ENCODE measurements at places on chromosomes 3 and 15. TPM values are rescaled to one million over a fixed set of nuclear protein-coding genes. Genes with fewer than 3 reads are reported as not detected.

SLC12A8 gene
- 0.35 TPM for total RNA-seq

CATSPER2 gene
- total RNA-seq, result 5.4 TPM

PRC1 gene
- 18.7 TPM for total RNA-seq

LRRIQ4 gene
- total RNA-seq, result not detected

ZNF385D gene
- total RNA-seq, result not detected

DNA sequence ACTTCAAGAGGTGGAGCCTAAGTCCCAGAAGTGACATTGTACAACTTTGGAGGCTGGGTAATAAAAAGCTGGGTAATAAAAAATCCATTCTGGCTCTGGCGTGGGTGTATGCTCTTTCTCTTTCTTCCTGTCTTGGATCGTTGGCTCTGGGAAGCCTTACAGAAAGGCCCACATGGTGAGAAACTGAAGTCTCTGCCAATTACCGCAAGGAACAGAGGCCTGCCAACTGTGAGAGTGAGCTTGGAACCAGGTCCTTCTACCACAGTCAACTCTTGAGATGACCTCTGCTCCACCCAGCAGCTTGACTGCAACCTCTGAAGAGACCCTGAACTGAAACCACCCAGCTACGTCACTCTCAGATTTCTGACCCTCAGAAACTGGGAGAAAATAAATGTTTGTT, 51.0 kb downstream of the NR2F2 start:
- DNase-seq, result no peak

GRCh38 chr3:127718245-127718915, 45.6 kb downstream of the ABTB1 start:
- DNase-seq, result no peak

GRCh38 chr15:40764629-40765103, 798 bp downstream of the GCHFR start:
- DNase-seq, result no peak

DNA sequence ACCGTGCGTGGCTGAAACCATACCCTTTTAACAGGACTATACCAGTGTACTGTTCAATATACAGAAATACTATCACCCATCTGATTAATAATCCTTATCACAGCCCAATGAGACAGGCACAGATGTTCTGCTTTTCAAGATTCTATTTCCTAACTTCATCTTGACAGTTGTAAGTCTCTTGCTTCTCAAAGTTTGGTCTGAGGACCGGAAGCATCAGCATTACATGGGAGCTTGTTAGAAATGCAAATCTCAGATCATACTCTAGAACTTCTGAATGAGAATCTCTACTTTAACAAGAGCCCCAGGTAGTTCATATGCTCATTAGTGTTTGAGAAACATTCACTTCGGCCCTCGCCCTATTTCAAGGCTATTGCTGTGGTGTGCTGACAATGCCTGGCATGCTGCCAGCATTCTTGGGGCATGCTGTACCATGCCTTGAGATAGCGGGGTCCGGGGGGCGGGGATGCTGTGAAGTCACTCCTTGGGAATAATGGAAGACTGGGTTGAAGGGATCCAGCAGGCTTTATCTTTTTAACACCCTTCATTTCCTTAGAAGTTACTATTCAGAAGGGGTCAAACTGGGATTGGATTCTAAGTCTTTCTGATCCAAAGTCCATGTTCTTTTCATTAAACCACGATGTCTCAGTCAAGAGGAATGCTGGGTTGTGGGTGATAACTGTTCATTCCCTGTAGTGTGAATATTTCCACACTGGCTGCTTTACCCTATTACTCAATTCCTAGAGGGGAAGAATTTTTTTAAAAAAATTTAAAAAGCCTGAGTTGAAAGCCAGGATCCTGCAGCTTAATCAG, 194.7 kb downstream of the LPP start:
- DNase-seq, result no peak
